ENCODE measurements at places on chromosomes 3 and 15.

- H3K27me3 ChIP-seq: no peaks in the 10 kb centered on the region
- H3K4me3 ChIP-seq: no peak overlapping the region
- no peak for DNase-seq
- H3K27ac ChIP-seq: no peak overlapping the region
- no peaks in the 10 kb centered on the region for H3K36me3 ChIP-seq
Observed at GRCh38 chr15:44064706-44065105, 130.4 kb downstream of the FRMD5 start.

GRCh38 chr15:27382361-27383025 lies 411.5 kb downstream of the GABRG3 start:
- H3K27ac ChIP-seq: no peak overlapping the region
- no peak overlapping the region for H3K4me3 ChIP-seq
- no peaks in the 10 kb centered on the region for H3K4me1 ChIP-seq
- DNase-seq: no peak
- no peaks in the 10 kb centered on the region for H3K27me3 ChIP-seq
- H3K36me3 ChIP-seq: no peaks in the 10 kb centered on the region

DNA sequence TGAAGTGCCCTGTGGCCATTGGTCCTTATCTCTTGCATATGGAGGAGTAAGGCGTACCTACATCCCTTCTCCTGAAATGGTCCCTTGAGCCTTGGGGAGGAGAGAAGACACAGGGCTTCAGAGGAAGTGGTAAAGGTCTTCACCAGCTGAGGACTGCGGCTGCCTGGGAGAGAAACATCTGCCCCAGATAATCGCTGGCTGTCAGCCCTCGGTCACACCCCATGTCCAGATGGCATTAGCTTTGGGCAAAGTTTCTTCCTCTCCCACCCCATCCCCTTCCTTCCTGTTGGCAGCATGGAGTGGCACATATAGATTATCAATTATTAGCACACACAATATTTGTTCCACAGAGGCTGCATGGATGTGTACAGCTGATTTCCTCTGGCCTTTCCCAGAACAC lies 61.6 kb downstream of the LRTM1 start:
- H3K27me3 ChIP-seq: no peaks in the 10 kb centered on the region
- H3K36me3 ChIP-seq: no peaks in the 10 kb centered on the region
- H3K4me1 ChIP-seq: peaks cover 5% of the 10 kb centered on the region
- DNase-seq: no peak
- H3K27ac ChIP-seq: no peak overlapping the region
- no peak overlapping the region for H3K4me3 ChIP-seq

- H3K27ac ChIP-seq: no peak overlapping the region
- DNase-seq: no peak
- H3K36me3 ChIP-seq: no peaks in the 10 kb centered on the region
- H3K27me3 ChIP-seq: no peaks in the 10 kb centered on the region
Observed at GRCh38 chr3:183378951-183379350, 49.5 kb downstream of the MCF2L2 start.

GRCh38 chr15:70068783-70069565 lies 28.7 kb downstream of the TLE3 start:
- DNase-seq: no peak
- H3K4me1 ChIP-seq: peaks cover 6% of the 10 kb centered on the region
- H3K4me3 ChIP-seq: no peak overlapping the region
- H3K27me3 ChIP-seq: no peaks in the 10 kb centered on the region
- no peaks in the 10 kb centered on the region for H3K36me3 ChIP-seq

DNA sequence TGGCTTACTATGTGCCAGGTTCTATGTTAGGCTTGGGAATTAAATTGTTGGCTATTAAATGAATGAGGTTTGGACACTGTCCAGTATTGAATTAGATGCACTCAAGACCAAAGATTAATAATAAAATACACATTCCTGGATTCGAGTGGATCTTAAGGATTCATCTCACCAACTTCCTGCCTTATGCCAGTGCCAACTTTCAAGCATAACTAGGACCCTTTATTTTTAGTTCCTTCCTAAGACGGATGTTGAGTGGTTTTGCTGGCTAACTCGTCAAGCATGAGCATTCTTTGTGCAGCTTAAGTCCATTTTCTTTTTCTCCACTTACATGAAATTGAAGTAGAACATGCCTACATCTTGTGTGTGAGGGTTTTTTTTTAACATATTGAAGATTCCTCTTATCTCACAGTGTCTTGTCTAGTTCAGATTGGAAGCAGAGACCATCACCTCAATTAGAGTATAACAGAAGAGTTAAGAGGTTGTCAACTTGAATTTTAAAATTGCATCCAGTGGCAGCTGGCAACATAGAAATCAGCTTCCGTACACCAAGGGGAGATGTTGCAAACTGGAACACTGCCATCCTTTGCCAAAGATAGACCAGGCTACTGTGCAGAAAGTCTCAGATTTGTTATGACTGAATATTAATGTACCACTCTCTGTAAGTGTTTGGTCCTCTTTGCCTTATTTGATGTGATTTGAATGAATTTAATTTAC lies 106.3 kb upstream of the BFSP2 start:
- no peak for DNase-seq
- no peaks in the 10 kb centered on the region for H3K4me1 ChIP-seq
- no peaks in the 10 kb centered on the region for H3K27me3 ChIP-seq
- no peaks in the 10 kb centered on the region for H3K36me3 ChIP-seq

GRCh38 chr15:51265037-51265555 lies 73.3 kb downstream of the CYP19A1 start:
- no peak overlapping the region for H3K27ac ChIP-seq
- H3K4me3 ChIP-seq: no peak overlapping the region
- H3K27me3 ChIP-seq: peaks cover 39% of the 10 kb centered on the region
- peaks cover 6% of the 10 kb centered on the region for H3K36me3 ChIP-seq

- H3K36me3 ChIP-seq: no peaks in the 10 kb centered on the region
- H3K4me1 ChIP-seq: no peaks in the 10 kb centered on the region
- no peak overlapping the region for H3K27ac ChIP-seq
- DNase-seq: no peak
- no peaks in the 10 kb centered on the region for H3K27me3 ChIP-seq
Observed at GRCh38 chr3:4834403-4834866, 144.8 kb upstream of the BHLHE40 start.

DNA sequence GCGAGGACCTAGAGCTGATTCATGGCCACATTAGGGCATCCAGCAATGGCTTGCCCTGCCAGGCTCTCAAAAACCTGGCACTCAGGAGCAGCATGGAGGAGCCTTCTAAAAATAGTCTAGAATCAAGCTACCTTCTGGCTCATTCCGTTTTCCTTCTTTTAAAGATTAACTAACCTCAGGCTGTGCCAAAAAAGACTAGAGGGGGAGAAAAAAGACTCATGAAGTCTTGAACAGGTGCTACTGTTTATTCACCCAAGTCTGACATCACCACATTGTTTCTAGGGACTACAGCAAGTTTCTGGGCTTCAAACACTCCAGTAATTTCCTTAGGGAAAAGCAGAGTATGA lies 125.8 kb downstream of the TNIK start:
- H3K27ac ChIP-seq: no peak overlapping the region
- H3K27me3 ChIP-seq: no peaks in the 10 kb centered on the region
- no peak for DNase-seq
- no peaks in the 10 kb centered on the region for H3K36me3 ChIP-seq
- H3K4me1 ChIP-seq: peaks cover 38% of the 10 kb centered on the region

GRCh38 chr3:48826451-48826850 lies 21.2 kb downstream of the PRKAR2A start:
- H3K27me3 ChIP-seq: no peaks in the 10 kb centered on the region
- H3K27ac ChIP-seq: no peak overlapping the region
- H3K4me1 ChIP-seq: no peaks in the 10 kb centered on the region
- H3K36me3 ChIP-seq: no peaks in the 10 kb centered on the region
- H3K4me3 ChIP-seq: no peak overlapping the region

DNA sequence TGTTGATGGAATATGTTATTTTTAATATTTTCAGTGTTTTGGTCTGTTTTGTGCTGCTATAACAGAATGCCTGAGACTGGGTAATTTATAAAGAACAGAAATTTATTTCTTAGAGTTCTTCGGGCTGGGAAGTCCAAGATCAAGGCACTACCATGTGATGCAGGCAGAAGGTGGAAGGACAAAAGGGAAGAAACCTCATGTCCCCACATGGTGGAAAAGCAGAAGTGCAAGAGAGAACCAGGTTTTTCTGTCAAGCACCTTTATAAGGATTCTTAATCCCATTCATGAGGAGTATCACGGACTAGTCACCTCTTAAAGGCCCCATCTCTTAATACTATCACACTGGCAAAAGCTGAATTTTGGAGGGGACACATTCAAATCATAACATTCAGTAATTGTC lies 57.9 kb upstream of the EPHB3 start:
- 0 out of 2 replicates have a peak, but pooled peaks cover 4% of the 10 kb centered on the region for H3K4me1 ChIP-seq
- no peaks in the 10 kb centered on the region for H3K36me3 ChIP-seq
- no peaks in the 10 kb centered on the region for H3K27me3 ChIP-seq

DNA sequence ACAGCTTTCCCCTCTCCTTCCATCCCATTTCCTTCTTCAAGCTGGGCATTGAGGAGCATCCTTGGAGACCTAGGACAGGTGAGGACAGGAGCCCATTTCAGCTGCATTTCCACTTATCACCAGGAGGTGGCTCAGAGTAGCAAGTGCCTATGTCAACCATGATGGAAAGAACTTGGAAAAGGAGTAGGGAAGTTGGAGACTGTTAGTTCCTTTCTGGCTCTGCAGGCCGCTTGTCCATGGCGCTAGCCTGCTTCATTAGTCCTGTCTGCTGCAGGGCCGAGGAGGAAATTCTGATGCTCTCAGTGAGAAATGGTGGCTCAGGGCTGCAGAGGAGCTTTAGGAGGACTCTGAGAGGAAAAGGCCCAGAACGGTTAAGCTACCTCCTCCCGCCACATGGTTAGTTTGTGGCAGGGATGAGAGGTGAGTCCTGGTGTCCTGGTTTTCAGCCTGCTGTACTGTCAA lies 7.0 kb upstream of the CD276 start:
- H3K36me3 ChIP-seq: no peaks in the 10 kb centered on the region
- H3K27ac ChIP-seq: no peak overlapping the region
- no peak overlapping the region for H3K4me3 ChIP-seq
- no peaks in the 10 kb centered on the region for H3K27me3 ChIP-seq

DNA sequence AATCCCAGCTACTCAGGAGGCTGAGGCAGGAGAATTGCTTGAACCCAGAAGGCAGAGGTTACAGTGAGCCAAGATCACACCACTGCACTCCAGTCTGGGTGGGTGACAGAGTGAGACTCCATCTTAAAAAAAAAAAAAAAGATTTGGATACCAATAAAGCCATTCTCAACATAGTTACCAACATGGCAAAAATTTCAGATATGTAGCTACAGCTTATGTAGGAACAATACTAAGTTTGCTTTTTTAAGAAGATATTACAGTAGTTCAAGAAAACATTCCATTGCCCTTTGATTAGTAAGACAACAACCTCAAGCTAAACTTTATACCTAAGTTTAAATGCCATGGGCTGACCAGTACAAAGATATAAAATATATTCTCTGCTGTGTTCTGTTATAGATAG lies 34.4 kb downstream of the ZNF106 start:
- H3K27me3 ChIP-seq: no peaks in the 10 kb centered on the region
- no peak overlapping the region for H3K4me3 ChIP-seq
- DNase-seq: no peak

DNA sequence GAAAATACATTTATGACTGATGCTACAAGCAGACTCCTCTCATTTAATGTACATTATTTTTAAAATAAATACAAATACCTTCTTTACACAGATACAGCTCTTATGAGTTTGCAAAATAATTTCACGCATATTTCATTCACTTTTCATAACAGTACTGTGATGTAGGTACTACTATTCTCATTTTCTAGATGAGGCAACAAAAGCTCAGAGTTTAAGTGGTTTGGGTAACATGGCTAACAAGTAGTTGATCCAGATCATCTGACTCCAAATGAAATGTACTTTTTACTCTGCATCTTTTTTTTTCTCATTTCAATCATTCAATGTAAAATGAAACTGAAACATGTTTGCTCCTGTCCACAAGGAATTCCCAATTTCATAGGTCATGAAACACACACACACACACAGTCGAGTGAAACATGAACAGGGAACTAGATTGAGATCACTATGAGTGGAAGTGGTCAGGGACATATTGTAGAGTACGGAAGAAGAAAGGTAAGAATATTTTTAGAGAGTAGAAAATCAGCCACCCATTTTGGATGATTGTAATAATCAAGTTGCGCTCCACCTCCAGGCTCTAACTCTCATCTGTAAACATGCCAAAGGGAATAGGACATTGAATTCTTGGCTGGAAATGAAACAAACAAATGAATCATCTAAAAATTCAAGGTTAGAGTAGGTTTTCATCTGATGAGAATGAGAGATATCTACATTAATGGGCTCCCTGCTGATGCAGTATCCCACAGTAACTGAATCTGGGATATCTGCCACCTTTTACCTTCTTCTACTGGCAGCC lies 92.4 kb downstream of the CLDN1 start:
- H3K36me3 ChIP-seq: no peaks in the 10 kb centered on the region
- no peak overlapping the region for H3K4me3 ChIP-seq
- H3K27ac ChIP-seq: no peak overlapping the region
- H3K27me3 ChIP-seq: no peaks in the 10 kb centered on the region
- H3K4me1 ChIP-seq: no peaks in the 10 kb centered on the region

DNA sequence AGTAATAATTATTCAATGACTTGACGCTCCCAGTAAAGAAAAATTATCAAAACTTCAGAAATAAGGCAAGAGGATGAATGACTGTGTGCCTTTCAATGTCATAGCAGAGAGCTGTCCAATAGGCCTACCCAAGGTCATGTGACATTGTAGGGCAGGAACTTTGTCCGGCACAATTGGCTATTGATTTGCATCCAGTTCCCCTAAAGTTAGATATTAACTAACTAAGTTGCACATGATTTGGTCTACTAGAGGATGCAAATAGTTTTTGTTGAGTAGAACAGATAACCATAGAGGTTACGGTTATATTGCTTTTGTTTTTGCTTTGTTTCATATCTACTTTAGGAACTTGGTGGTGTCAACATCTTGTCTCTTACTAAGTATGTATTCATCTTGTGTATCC lies 127.9 kb upstream of the PFN2 start:
- H3K4me3 ChIP-seq: no peak overlapping the region
- no peaks in the 10 kb centered on the region for H3K36me3 ChIP-seq
- DNase-seq: no peak
- peaks cover 16% of the 10 kb centered on the region for H3K4me1 ChIP-seq
- H3K27ac ChIP-seq: no peak overlapping the region

All from GM23338 (cell line).